Activated CD4-positive, alpha-beta T cell treated with anti-CD3 and anti-CD28 coated beads for 36 hours (primary cell): ENCODE measurements at places on chromosomes 2 and 18.

GRCh38 chr2:1784087-1784486 lies 39.8 kb upstream of the PXDN start:
- H3K4me3 ChIP-seq, result no peak overlapping the region
- no peak overlapping the region for H3K27ac ChIP-seq
- H3K36me3 ChIP-seq, result no peaks in the 10 kb centered on the region
- no peak for DNase-seq
- no peaks in the 10 kb centered on the region for H3K4me1 ChIP-seq

GRCh38 chr18:68262690-68263294 lies 452.1 kb downstream of the TMX3 start:
- H3K4me1 ChIP-seq, result no peaks in the 10 kb centered on the region
- no peaks in the 10 kb centered on the region for H3K36me3 ChIP-seq
- DNase-seq, result no peak
- no peaks in the 10 kb centered on the region for H3K27me3 ChIP-seq
- H3K4me3 ChIP-seq, result no peak overlapping the region

DNA sequence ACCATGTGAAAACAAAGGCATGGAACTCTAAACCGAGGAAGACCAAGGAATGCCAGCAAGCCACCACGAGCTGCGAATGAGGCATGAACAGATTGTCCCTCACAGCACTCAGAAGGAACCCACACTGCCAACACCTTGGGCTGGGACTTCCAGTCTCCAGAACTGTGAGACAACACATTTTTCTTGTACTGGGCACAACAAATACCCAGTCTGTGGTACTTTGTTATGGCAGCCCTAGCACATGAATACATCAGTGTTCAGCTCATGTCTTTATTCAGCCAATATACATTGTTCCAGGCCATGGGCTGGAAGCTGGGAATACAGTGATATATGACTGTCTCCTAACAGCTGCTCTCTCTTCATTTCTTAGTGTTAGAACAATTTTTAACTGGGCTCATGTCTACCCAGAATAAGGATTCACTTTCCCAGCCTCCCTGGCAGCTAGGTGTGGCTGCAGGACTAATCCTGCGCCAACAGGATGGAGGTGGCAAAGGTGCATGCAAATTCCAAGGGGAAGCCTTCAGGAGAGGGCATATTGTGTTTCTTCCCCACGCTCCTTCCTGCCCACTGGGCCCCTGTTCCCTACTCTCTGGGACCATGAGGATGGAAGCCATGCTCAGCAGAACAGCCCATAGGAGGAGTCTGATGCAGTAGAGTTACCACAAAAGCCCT lies 59.6 kb downstream of the STPG4 start:
- no peak overlapping the region for H3K4me3 ChIP-seq
- no peak overlapping the region for H3K27ac ChIP-seq
- no peaks in the 10 kb centered on the region for H3K36me3 ChIP-seq
- no peak for DNase-seq
- no peaks in the 10 kb centered on the region for H3K4me1 ChIP-seq
- no peaks in the 10 kb centered on the region for H3K27me3 ChIP-seq

- no peaks in the 10 kb centered on the region for H3K27me3 ChIP-seq
- H3K4me1 ChIP-seq, result peaks cover 26% of the 10 kb centered on the region
- no peak overlapping the region for H3K27ac ChIP-seq
- no peak overlapping the region for H3K4me3 ChIP-seq
- no peaks in the 10 kb centered on the region for H3K36me3 ChIP-seq
- DNase-seq, result no peak
Measured at GRCh38 chr2:234022424-234022823, 28.1 kb upstream of the SPP2 start.

GRCh38 chr2:221792971-221793521 lies 220.9 kb upstream of the EPHA4 start:
- H3K4me1 ChIP-seq, result no peaks in the 10 kb centered on the region
- no peak overlapping the region for H3K27ac ChIP-seq
- H3K4me3 ChIP-seq, result no peak overlapping the region
- no peaks in the 10 kb centered on the region for H3K36me3 ChIP-seq

DNA sequence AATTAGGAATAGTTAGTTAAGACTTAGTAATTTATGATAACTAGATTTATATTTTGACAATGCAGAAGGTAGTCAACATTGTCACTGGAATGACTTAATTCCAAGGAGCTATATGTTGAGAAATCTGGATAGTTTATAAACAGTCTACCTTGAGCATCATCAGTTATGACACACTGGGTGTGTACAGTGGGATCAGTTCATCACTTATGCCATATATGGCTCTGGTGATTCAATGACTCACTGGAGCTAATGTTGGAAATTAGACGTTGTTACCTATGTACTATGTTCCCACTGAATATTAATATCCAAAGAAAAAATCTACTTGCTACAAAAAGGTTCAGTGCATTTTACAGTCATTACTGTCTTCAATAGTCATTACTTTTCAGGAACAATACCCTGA lies 34.0 kb upstream of the ITPRID2 start:
- H3K36me3 ChIP-seq, result no peaks in the 10 kb centered on the region
- no peak overlapping the region for H3K27ac ChIP-seq
- no peak overlapping the region for H3K4me3 ChIP-seq
- no peaks in the 10 kb centered on the region for H3K27me3 ChIP-seq

GRCh38 chr2:75328156-75328555 lies 128.8 kb upstream of the TACR1 start:
- H3K4me3 ChIP-seq, result no peak overlapping the region
- no peak overlapping the region for H3K27ac ChIP-seq
- no peak for DNase-seq
- H3K36me3 ChIP-seq, result no peaks in the 10 kb centered on the region
- no peaks in the 10 kb centered on the region for H3K4me1 ChIP-seq
